Right atrium auricular region (tissue), 2 donors: ENCODE measurements at places on chromosomes 3 and 15. TPM values are rescaled to one million over a fixed set of nuclear protein-coding genes. Genes with fewer than 3 reads are reported as not detected.

DNA sequence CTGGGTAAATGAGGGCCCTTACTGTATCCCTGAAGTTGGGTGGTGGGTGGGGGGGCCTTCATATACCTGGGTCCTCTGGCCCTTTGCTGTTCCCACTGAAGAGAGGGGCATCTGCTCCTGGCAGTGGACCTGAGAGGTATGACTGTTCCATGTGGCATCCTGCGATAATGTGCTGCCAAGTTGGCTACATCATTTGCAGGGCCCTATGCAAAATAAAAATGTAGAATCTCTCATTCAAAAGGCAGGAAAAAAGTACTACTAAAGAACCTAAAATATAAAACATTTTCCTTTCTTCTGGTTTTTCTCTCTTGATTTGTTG lies 49.2 kb upstream of the RYK start:
- H3K27me3 ChIP-seq = no peaks in the 10 kb centered on the region
- H3K27ac ChIP-seq = no peak overlapping the region
- H3K36me3 ChIP-seq = no peaks in the 10 kb centered on the region
- H3K4me1 ChIP-seq = peaks cover 11% of the 10 kb centered on the region
- H3K4me3 ChIP-seq = no peak overlapping the region
- no peak for DNase-seq

EIF4E3 gene
- total RNA-seq = 18.2 TPM

GRCh38 chr3:183224180-183224970 lies 28.7 kb upstream of the B3GNT5 start:
- DNase-seq = no peak
- H3K27me3 ChIP-seq = no peaks in the 10 kb centered on the region
- H3K27ac ChIP-seq = no peak overlapping the region
- H3K4me3 ChIP-seq = no peak overlapping the region

DNA sequence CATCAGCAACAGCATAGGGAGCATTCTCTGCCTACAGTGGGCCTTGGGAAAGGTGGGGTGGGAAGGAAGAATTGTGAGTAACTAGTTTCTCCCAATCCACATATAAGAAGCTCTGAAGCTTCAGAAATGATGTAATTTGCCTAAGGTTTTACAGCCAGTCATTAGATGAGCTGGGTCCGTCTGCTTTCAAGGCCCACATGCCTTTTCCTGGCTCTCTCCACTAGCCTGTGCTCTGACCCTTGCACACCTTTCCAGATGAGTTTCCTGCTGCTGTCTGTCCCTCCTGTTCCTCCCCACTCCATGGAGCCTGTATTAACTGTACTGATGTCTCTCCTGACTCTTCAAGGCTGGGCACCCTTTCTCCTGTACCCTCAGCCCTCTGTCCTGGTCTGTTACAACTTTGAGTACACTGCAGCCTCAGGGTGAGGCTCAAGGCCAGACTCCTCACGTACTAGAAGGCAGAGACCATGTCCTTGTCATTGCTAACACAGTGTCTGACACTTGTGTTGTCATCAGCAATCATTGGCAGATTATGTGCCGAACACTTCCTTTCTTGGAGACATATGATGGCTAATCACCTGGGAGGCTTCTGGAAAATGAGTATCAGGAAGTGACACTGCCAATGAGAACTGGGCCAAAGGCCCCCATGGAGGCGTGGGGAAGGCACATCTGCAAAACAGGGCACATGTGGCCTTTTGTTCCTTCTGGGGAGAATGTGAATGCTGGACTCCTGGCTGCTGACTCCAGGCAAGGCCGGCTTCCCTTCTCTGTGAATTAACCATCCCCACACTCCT lies 6.6 kb downstream of the TM6SF1 start:
- H3K4me3 ChIP-seq = no peak overlapping the region
- H3K27me3 ChIP-seq = no peaks in the 10 kb centered on the region
- H3K4me1 ChIP-seq = peaks cover 37% of the 10 kb centered on the region
- no peak overlapping the region for H3K27ac ChIP-seq

DNA sequence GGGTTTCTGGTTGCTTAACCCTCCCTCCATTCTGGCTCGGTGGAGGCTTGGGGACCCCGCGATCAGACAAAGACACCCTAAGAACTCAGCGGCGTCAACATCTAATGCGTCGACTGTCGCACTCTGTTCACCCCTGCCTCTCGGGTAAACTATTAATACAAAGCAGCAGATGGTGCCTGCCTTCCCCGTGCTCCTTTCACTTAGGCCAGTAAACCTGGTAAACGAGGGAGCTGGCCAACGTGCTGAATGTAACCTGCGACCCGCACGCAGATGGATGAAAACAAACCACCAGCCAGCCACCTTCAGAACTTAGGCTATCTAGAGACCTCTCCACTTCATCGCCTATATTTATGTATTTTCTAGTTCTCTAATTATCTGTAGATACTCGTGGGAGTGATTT lies 848 bp upstream of the CADPS start:
- no peaks in the 10 kb centered on the region for H3K36me3 ChIP-seq
- DNase-seq = no peak
- H3K27me3 ChIP-seq = no peaks in the 10 kb centered on the region
- H3K4me3 ChIP-seq = no peak overlapping the region

DNA sequence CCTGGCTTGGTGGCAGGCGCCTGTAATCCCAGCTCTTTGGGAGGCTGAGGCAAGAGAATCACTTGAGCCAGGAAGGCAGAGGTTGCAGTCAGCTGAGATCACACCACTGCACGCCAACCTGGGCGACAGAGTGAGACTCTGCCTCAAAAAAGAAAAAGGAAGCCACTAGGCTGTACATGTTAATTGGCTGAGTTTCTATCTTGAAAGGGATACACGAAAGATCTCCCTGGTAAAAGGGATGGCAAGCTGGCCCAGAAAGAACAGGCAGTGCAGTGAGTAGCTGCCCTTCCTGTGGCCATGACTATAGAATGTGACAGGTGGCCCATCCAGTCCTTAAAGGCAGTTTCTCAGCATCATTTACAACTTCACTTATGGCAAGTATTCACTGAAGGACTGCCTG lies 12.3 kb downstream of the LRIG1 start:
- no peaks in the 10 kb centered on the region for H3K36me3 ChIP-seq
- no peaks in the 10 kb centered on the region for H3K27me3 ChIP-seq
- H3K4me1 ChIP-seq = no peaks in the 10 kb centered on the region
- no peak overlapping the region for H3K4me3 ChIP-seq

DNA sequence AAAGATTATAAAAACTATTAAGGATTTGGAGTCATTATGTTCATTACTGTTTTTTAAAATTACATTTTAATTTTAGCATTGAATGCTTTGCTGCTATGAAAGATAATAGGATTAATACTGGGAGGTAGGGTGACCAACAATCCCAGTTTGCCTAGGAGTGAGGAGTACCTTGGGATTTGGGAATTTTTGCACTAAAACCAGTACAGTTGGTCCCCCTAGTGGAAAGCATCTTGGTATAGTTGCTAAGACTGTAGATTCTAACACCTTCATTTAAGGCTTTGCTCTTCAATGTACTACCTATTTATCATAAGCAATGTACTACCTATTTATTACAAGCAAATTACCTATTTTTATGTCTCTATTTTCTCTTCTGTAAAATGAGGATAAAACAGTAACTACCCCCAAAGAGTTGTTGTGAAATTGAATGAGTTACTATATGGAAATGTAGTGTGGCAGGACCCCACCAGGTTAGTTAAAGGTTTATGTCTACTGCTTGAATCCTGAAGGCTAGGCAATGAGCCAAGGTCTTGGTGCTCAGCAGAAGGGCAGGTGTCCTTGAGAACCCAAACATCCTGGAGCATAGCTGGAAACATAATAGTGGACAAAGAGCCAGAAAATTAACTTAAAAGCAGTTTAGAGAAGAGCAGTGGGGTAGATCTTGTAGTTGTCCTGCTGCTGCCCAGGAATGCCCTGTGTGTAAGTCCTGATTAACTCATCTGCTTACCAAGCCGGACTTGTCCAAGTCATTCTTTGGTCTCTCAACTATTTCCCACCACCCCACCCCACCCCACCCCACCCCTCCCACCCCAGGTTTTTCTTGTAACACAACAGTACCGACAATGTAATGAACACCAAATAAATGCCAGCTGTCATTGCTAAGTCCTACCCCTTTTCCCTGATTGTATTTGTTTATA lies 49.2 kb upstream of the NMD3 start:
- H3K36me3 ChIP-seq = no peaks in the 10 kb centered on the region
- peaks cover 8% of the 10 kb centered on the region for H3K4me1 ChIP-seq
- DNase-seq = no peak

DNA sequence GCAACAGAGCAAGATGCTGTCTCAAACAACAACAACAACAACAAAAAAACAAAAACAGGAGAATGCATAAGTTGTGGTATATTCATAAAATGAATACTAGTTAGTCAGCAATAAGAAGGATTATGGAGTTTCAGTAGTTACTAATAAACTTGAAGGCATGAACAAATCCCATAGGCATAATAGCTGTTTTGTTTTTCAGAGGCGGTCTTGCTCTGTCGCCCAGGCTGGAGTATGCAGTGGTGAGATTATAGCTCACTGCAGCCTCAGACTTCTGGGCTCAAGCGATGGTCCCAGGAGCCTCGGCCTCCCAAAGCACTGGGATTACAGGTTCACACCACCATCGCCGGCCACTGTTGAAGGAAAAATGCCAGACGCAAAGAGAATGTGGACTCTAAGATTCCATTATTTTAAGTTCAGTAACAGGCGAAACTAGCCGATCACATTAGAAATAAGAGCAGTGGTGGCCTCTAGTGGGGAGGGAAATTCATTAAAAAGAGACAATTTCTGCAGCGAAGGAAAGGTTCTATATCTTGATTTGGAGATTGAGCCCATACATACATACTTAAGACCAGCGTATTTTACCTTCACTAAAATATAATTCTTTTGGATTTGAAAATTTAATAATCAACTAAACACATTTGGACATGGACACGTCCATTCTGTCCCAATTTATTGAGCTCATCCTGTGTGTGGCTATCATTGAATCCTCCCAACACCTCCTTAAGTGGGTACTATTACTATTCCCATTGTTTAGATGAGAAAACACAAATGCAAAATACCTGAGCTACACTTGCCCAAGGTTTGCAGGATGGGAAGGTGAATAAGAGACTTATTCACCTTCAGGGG lies 27.4 kb upstream of the HDAC11 start:
- H3K4me3 ChIP-seq = peak overlapping the region; percentile 59
- H3K27ac ChIP-seq = peak overlapping the region; percentile 88
- H3K27me3 ChIP-seq = no peaks in the 10 kb centered on the region
- H3K4me1 ChIP-seq = peaks cover 15% of the 10 kb centered on the region
- H3K36me3 ChIP-seq = no peaks in the 10 kb centered on the region

DNA sequence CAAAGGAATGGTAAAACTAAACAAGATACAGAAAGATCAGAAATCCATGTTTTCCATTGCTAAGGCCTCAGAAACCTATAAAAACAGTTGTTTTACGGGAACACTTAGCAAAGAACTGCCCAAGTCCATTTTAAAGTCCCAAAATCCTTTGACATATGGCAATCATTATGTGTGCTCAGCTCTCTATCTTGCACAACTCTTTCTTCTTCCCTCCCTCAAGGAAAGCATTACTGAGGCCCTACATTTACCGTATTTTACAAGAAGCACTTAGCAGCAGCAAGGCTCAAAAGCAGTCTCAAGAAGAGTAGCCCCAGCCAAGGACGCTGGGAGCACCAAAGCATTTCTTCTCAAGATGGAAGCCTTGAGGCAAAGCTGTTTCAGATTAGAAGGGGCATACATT lies 169.6 kb upstream of the LRTM1 start:
- DNase-seq = no peak
- H3K27me3 ChIP-seq = no peaks in the 10 kb centered on the region
- no peak overlapping the region for H3K4me3 ChIP-seq
- H3K4me1 ChIP-seq = no peaks in the 10 kb centered on the region
- H3K36me3 ChIP-seq = no peaks in the 10 kb centered on the region

C3orf80 gene
- 0.28 TPM for total RNA-seq

DNA sequence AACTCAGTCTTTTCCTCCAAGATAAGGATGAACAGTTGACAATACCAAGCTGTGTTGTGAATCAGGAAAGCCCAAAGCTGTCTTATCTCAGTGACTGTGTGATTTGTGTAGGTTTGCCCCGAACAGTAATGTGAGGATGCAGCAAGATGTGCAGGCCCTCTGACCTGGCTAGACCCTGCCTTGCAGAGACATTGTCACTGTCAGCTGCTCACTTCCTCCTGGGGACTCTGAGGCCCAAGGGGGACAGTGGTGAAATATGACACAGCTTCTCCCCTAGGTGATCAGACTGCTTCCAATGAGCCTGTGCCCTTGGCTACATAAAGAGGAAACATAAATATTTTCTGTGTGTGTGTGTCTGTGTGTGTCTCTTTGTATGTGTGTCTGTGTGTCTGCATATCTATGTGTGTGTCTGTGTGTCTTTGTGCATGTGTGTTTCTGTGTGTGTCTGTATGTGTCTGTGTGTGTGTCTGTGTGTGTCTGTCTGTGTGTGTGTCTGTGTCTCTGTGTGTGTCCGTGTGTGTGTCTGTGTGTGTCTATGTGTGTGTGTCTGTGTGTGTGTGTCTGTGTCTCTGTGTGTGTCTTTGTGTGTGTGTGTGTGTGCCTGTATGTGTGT lies 21.7 kb downstream of the LRRK1 start:
- H3K27me3 ChIP-seq = no peaks in the 10 kb centered on the region
- no peaks in the 10 kb centered on the region for H3K4me1 ChIP-seq
- no peaks in the 10 kb centered on the region for H3K36me3 ChIP-seq
- H3K4me3 ChIP-seq = no peak overlapping the region
- H3K27ac ChIP-seq = no peak overlapping the region

MYZAP gene
- 305 TPM for total RNA-seq

DNA sequence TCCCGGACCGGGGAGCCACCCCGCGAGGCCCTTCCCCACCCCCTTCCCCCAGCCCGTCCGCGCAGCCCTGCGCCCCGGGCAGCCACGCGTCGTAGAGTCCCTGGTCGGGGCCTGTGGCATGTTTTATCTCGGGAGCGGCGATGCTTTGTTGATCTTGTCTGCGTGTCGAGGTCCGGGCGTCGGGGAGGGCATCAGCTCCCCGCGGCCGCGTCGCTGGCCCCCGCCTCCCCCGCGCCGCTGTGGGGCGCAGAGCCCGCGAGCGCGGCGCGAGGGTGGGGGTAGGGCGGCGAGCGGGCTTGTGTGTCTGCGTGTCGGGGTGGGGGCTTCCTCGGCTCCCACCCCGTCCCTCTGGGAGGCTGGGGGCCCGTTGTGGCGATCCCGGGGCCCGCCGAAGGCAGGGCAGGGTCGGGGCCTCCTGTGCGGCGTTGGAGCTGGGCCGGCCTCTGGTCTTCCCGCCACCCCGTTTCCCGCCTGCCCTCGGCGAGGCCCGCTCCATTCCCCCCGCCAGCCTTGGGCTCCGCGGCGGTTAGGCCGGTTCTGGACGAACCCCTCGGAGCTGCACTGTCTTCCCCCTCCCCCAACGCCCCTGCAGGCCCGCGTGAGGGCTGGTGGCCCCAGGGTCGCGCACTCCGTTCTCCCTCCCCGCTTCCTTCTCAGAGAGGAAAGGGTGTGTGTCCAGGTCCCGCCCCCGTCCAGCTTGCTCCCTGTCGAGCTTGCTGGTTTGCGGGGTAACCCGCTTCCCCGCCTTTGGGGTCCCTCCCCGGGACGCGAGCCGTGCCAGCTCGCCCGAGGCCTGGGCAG lies 695 bp downstream of the GMPS start:
- H3K36me3 ChIP-seq = no peaks in the 10 kb centered on the region
- peak overlapping the region; percentile 92 for H3K27ac ChIP-seq
- no peaks in the 10 kb centered on the region for H3K4me1 ChIP-seq
- no peaks in the 10 kb centered on the region for H3K27me3 ChIP-seq

GRCh38 chr3:100899440-100900091 lies 93.7 kb downstream of the ABI3BP start:
- DNase-seq = no peak
- H3K27ac ChIP-seq = no peak overlapping the region
- H3K27me3 ChIP-seq = no peaks in the 10 kb centered on the region
- no peaks in the 10 kb centered on the region for H3K36me3 ChIP-seq
- no peak overlapping the region for H3K4me3 ChIP-seq
